ENCODE measurements at places on chromosomes 12 and 14.

- DNase-seq, result no peak
Observed at GRCh38 chr12:50640321-50640939, 123.5 kb upstream of the ATF1 start.

- no peak for DNase-seq
Observed at GRCh38 chr12:104903648-104904423, 54.3 kb downstream of the SLC41A2 start.

DNA sequence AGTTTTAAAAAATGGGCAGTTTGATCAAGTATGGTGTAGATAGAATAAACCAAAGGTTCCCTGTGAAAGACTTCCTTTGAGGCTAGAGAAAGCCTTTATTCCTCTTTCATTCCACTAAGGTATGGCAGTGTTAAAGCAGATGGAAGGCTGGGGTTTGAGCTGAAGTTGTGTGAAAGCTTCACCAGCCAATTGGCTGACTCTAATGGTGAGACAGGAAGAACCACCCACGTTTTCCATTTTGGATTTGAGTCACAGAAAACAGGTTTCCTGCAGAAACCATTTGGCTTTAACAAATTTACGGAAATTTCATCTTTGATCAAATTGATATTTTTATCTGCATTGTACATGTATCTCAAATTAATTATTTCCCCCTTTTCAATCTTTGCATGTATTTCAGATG is 455.0 kb downstream of the PCNX1 start:
- DNase-seq, result no peak

DNA sequence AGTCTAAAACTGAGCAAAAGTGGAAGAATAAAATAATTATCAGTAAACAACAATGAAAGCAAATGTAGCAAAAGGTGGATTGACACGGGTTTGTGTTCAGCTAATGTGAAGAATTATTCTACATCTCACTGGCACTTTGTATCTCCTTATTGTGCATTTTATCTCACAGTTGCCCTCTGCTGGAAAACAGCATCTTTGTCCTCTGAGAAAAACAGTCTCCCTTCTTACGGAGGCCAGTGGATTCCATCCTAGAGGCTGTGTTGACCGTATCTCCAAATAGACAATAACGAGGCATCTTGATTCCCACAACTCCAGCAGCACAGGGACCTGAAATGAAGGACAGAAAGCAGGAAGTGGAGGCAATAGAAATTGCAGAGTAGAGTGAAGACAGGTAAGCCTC is 51.3 kb upstream of the PLBD1 start:
- DNase-seq, result peak; percentile 22

GRCh38 chr12:68276402-68276930 is 23.1 kb upstream of the IL22 start:
- no peak for DNase-seq

DNA sequence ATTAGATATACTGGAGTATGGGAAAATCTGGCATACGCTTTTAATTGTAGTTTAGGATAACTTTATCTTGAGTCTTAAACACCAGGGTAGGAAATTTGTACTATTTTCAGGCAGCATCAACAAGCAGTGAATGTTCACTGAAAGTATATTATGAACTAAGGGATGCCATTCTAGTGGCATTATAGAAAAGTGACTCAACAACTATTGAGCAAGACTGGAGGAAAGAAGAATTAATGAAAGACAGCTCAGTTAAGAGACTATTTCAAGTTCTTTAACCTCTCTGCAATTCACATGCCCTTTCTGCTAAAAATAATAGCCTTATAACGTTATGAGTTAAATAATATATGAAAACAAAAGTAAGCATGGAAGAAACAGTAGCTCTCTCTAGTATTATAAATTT is 343.1 kb downstream of the FSCB start:
- no peak for DNase-seq

GRCh38 chr14:89625244-89625713 is 208.2 kb upstream of the FOXN3 start:
- peak; percentile 70 for DNase-seq

GRCh38 chr14:71961972-71962371 is 29.7 kb downstream of the RGS6 start:
- no peak for DNase-seq

DNA sequence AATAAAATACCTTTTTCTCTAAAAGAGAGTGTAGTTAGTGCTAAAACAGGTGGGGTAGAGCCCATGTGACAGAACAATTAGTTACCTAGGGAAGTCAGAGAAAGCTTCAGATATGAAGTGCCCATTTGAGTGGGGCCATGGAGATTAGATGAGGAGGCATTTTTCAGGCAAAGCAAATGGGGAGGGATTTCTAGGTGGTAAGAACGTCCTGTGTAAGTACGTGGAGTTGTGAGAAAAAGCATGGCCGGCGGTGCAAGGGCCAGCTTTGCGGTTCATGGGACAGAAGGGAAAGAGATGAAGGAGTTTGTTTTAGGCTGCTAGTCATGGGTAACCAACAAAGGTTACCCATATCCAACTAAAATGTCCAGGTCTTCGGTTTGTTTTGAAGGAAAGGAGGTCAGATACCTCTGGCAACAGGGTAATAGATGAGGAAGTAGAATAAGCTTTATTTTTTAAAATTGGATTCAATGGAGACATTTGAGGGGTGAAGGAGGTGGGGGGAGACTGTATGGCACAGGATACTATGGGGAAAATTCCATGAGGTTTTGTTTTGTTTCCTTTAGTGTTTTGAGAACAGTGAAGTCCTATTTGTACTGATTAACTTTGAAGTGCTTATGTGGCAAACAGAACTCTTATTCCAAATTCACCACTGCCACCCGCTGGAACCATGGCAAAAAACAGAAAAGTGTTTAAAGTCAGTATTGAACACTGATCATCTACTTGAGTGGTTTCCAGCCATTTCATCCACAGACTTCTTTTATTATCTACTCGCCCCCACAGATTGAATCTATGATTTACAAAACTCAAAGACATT is 10.0 kb upstream of the SNRPF start:
- DNase-seq, result peak; percentile 38

- no peak for DNase-seq
Observed at GRCh38 chr12:57198329-57198728, 18.3 kb upstream of the NXPH4 start.

DNA sequence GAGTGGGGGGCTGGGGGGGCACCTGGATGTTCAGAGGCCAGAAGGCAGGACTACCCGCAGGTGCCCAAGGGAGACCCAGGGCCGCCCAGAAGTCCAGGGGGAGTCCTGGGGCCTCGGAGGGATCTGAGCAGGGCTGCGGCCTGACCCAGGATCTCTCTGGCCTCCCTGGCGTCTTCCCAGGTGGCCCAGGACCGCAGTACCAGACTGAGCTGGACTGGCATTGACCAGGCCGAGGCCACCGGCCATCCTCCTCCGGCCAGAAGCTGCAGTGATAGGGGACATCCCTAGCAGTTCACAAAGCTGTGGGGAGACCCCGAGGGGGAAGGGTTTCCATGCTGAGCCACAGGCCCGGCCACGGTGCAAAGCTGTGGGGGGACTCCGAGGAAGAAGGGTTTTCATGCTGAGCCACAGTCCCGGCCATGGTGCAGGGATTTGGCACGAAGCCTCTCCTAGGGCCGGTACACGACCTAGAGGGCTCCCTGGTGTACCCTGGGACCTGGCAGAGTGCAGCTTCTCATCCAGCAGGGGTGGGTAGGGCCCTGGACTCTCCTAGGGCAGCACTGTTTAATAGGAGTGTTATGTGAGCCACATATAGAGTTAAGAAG is 24.4 kb downstream of the FBRSL1 start:
- no peak for DNase-seq

DNA sequence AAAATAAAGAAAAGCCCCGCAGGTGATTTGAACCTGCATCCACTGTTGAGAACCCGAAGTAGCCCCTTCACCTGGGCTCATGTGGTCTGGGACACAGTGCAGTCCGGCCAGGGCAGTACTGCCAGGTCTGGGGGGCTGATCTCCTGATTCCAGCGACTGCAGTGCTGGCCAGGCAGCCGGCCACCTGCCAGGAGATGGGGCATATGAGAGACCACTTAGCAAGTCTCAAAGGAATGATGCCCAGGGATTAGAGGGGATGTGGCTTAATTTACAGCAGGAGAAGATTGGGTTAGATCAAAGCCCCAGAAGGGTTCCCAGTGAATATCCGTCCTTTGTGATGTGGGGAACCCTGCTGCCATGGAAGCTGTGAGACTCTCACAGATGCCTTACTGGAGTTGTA is 113.3 kb downstream of the PRMT8 start:
- no peak for DNase-seq

GRCh38 chr14:103204852-103205540 is 81.7 kb downstream of the TNFAIP2 start:
- DNase-seq, result no peak

GRCh38 chr12:114913871-114914801 is 230.2 kb upstream of the TBX3 start:
- no peak for DNase-seq

DNA sequence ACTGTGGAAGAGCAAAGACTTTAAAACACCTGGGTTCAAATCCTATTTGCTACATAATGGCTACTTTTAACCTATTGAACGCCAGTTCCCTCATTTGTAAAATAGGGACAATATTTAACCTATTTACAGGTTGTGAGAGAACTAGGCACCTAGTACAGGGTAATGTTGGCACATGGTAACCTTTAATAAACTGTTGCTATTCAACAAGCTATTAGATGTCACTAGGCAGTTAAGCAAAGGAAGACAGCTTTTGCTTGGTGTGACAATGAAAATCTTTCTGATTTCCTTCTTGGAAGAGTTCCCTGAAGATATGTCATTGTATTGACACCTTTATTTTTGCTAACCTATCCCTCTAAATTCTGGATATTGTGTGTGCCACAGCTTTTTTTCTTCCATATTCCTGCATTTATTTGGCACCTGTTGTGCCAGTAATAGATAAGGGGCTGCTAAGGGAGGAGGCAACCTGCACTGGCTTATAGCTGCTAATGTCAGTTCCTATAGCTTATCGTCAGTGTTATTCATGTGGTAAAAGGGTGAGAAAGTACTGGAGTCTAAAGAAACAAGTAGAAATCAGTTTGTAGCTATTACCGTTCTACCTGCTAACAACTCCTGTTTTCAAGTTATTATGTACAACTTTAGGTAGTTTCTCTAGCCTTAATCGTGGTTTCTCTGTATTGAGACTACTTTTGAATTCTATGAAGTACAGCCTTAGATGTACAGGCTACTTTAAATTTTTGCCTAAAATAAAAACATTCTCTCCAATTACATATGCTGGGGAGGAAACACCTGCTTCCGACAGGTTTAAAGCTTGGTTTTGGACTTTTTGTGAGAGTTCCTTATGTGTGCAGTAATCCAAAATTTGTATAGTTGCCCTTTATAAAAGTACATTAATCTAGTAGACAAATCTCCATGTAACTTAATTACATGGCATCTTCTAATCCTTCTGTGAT is 24.3 kb downstream of the HIF1A start:
- no peak for DNase-seq

DNA sequence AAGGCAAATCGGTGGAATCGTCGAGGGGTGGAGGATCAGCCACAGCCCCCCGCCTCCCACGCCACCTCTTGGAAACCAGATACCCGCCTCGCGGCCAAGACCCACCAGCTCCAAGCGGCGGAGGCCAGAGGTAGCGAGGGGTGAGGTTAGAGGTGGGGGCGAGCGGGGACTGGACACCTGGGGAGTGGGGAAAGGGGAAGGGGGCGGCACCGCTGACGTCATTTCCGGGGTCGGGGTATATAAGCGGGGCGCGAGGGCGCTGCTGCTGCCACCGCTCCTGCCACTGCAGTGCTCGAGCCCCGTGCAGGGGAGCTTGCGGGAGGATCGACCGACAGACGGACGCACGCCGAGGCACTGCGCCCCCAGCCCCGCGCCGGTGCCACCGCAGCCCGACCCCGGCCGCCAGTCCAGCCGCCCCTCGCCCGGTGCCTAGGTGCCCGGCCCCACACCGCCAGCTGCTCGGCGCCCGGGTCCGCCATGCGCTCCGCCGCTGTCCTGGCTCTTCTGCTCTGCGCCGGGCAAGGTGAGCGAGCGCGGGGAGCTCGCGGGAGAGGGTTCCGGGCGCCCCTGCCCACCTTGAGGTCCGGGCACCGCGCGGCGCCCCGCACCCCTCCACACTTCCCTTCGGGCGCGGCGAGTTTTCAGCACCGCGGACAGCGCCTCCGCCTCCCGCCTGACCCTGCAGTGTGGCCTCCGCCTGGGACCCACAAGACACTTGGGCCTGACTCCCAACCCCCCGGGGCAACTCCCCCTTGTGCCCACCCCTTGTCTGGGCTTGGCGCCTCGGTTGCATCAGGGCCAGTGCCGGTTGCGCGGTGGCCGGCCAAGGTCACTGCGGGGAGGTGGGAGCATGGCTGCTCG is at the start of gene CHGA:
CHGA (plus strand) TSS at position 268 of the 861 bp plus-strand sequence; CDS start at position 478, 210 bp downstream.
- peak; percentile 82 for DNase-seq

- no peak for DNase-seq
Observed at GRCh38 chr12:15538881-15539280, 216.6 kb downstream of the PTPRO start.

- peak; percentile 83 for DNase-seq
Observed at GRCh38 chr12:66453120-66453519, 150.8 kb downstream of the HELB start.

DNA sequence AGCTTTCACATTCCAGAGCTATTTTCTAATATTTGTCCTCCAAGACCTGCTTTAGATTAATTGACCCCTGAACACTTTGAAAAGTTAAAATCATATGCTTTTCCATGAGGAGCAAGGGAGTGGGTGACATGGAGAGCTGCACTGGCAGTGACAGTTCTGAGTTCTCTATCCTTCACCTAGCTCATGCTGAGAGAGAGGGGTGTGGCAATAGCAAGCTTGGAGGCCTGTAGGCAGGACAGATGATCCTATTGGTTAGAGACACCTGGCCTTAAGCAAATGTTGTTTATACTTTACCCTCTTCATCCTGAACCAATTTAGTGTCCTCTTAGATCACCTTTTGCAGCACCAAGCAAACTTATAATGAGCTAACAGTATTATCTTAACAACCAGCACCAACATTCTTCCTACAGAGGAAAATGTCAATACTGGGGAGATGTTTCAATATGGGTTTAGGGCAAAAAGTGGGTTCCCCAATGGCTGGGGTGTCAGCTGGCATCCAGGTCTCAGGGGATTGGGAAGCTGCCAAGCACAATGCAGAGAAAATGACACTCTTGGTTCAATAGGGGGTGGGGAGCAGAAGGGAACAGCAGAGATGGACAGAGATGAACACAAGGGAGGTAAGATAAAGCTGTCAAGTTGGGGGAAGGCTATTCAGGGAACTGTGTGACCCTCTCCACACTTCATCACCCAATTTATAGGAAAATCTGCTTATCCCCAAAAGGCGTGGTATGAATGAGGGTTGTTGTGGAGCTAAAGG is 37.0 kb upstream of the PPM1H start:
- no peak for DNase-seq

GRCh38 chr12:58728397-58728796 is 191.9 kb downstream of the LRIG3 start:
- DNase-seq, result no peak

DNA sequence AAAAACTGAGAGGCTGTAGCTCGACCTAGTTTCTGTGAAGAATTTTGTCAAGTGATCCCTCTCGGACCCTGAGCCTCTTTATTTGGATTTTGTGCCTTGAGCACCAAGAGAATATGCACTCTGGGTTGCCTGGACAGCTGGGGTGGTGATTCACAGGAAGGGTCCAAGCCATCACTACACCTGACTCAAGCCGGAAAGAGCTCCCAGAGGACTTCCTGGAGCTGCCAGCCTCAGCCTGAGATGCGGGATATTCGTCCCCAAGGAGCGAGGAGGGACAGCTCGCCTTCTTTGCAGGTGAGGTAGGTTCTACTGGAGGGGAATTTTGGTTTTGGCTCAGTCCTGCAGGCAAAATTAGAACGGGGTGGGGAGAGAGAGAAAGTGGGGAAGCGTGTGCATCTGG is 94.3 kb downstream of the GALNT8 start:
- no peak for DNase-seq

- no peak for DNase-seq
Observed at GRCh38 chr12:96239711-96240635, 45.8 kb downstream of the ELK3 start.

- no peak for DNase-seq
Observed at GRCh38 chr12:101750152-101750551, 10.9 kb upstream of the SYCP3 start.

Data from NCI-H2081 (cell line).